Aorta (tissue), 5 donors: ENCODE measurements at places on chromosomes 7 and 10. TPM values are rescaled to one million over a fixed set of nuclear protein-coding genes. Genes with fewer than 3 reads are reported as not detected.

GRCh38 chr7:105524840-105525239 is 2.8 kb upstream of the PUS7 start:
- DNase-seq: no peak
- no peak overlapping the region for H3K27ac ChIP-seq
- H3K27me3 ChIP-seq: no peaks in the 10 kb centered on the region

GRCh38 chr7:88449410-88449809 is 142.7 kb upstream of the STEAP4 start:
- no peak overlapping the region for H3K27ac ChIP-seq
- H3K4me3 ChIP-seq: no peak overlapping the region
- H3K27me3 ChIP-seq: no peaks in the 10 kb centered on the region

DNA sequence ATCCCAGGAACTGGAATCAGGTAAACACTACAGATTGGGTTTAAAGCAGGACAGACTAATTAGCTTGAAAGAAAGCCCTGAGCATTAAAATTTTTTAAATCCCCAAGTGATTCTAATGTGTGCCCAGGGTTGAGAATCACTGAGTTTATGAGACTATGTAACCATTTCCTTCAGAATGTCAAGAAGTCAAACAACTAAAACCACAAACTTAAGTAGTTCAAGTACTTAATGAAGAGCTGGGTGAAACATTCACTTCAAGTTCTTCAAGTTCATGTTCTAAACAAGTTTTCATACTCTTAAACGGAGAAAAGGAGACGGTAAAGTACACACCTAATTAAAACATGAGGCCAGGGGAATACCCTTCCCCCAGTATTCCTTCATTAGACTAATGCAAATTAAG is 28.2 kb upstream of the TLL2 start:
- H3K4me1 ChIP-seq: no peaks in the 10 kb centered on the region
- no peaks in the 10 kb centered on the region for H3K36me3 ChIP-seq
- no peak overlapping the region for H3K27ac ChIP-seq
- no peak for DNase-seq
- no peaks in the 10 kb centered on the region for H3K27me3 ChIP-seq

GRCh38 chr7:79681454-79681853 is 228.0 kb upstream of the MAGI2 start:
- H3K27me3 ChIP-seq: no peaks in the 10 kb centered on the region
- H3K36me3 ChIP-seq: no peaks in the 10 kb centered on the region
- no peak overlapping the region for H3K4me3 ChIP-seq
- no peak overlapping the region for H3K27ac ChIP-seq
- DNase-seq: no peak

- no peaks in the 10 kb centered on the region for H3K36me3 ChIP-seq
- no peaks in the 10 kb centered on the region for H3K27me3 ChIP-seq
- H3K4me1 ChIP-seq: no peaks in the 10 kb centered on the region
- no peak overlapping the region for H3K27ac ChIP-seq
- DNase-seq: no peak
Observed at GRCh38 chr7:98322331-98323270, 41.1 kb downstream of the BRI3 start.

DNA sequence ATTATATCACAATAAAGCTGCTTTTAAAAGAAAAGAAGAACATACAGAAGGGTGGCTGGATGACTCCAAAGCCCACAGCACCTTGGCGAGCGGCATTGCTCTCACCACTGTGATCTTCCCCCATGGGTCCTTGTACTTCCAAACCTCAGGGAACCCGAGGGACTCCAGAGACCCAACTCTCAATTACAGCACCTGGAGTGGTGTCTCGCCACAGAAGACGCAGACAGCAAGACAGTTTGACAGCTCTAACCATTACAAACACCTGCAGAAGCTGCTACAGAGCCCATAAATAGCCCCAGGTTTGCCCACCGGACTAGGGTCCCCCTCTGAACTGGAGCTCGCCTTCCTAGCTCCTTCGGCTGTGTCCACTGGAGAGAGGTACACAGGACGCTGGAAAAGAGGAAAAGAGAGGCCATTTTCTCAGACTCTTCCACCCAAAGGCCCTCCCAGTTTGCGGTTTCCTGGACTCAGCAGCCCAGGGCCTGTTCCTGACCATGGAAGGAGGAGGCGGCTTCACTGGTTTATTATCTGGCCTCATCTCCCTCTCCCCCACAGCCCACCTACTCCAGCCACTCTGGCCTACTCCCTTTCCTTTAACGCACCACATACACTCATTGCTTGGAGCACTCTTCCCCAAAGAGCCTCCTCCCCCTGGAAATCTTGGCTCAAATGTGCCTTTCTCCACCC is 1.9 kb downstream of the PIK3AP1 start:
- no peak overlapping the region for H3K4me3 ChIP-seq
- no peak overlapping the region for H3K27ac ChIP-seq
- peaks cover 5% of the 10 kb centered on the region for H3K4me1 ChIP-seq
- DNase-seq: peak; percentile 53
- H3K36me3 ChIP-seq: no peaks in the 10 kb centered on the region
- no peaks in the 10 kb centered on the region for H3K27me3 ChIP-seq

DNA sequence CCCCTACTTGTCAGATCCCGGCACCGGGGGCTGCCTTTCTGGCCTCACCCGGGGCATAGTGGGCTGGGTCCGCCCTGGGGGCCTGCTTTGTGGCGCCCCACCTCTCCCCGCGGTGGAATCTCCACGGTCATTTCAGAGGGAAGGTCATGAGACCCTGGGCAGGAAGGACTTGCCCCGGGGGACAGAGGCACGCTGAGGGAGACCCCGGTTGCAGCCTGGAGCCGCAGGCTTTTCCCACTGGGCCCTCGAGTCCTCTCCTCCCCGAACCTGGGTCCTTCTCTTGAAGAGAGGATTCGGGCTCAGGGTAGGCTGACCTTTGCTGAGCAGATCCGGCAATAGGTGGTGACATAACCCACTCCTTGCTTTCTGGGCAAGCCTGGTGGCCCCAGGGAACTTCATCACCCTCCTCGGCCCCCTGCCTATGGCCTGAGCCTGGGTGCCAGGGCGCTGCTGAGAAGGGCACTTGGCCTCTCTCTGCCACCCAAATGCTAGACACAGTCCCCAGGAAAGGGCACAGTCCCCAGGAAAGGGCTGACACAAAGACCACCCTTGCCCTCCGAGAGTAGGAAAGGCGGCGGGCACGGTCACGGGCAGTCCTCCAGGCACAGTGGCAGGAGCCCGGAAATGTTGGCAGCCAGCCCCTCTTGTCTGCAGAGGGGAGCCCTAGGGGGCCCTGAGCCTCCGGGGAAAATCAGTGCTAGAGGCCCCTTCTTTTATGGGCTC is 36.2 kb downstream of the FKBP6 start:
- no peaks in the 10 kb centered on the region for H3K36me3 ChIP-seq
- no peak overlapping the region for H3K27ac ChIP-seq
- DNase-seq: no peak
- H3K4me1 ChIP-seq: no peaks in the 10 kb centered on the region
- H3K4me3 ChIP-seq: no peak overlapping the region
- no peaks in the 10 kb centered on the region for H3K27me3 ChIP-seq

DNA sequence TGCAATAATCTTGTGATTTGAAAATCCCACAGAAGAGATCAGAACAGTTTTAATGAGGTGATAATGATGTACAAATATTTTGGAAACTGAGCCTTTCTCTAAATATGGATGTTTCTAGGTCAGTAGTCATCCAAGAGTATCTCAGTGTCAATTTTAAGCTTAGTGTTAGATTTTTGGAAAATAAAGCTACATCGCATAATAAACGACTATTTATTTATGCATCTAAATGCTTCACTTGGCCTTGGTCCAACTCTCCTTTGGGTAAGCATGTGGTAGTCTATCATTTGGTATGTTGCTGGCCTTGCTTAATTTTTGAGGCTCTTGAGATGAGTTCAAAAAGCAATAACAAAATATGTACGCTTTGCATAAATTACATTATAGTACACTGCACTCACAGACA is 5.4 kb upstream of the PPP1R9A start:
- no peak for DNase-seq
- no peaks in the 10 kb centered on the region for H3K27me3 ChIP-seq
- no peaks in the 10 kb centered on the region for H3K4me1 ChIP-seq
- no peaks in the 10 kb centered on the region for H3K36me3 ChIP-seq
- H3K4me3 ChIP-seq: no peak overlapping the region

DNA sequence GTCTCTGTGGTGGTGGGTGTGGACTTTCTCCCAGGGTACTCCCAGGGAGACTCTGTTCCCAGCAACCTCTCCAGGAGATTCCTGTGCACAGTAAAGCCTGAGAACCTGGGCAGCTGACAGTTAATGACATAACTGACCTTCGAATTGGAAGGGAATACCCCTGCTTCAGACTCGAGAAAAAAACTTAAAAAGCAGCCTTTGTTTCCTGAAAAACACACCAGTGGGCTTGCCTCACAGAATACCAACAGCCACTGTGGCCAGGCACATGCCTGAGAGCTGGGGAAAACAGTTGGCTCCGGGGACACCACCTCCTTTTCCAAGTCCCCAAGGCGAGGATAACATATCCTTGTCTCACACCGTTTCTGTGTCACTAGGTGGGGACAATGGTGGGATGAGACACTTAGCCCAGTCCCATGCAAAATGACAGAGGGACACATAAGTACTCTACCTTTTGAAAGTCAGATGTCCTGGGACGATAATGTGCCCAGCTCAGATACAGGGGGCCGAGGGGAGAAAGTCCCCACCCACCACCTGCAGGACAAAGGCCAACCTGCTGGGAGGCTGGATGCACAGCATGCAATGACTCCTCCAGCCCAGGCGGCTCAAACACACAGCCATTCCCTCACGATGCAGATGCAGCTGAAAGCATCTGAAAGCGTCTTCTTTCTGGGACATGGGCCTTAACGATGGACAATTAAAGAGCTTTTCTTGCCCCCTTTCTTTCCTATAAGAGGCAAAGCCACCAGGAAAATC is 65.6 kb downstream of the HIPK2 start:
- H3K27me3 ChIP-seq: no peaks in the 10 kb centered on the region
- peaks cover 11% of the 10 kb centered on the region for H3K36me3 ChIP-seq
- no peak overlapping the region for H3K27ac ChIP-seq
- DNase-seq: no peak
- H3K4me1 ChIP-seq: no peaks in the 10 kb centered on the region

The CREB5 gene
- 57.1 TPM for total RNA-seq

The FGFBP3 gene
- 1.7 TPM for total RNA-seq
